ENCODE measurements at places on chromosomes 3 and 15.

DNA sequence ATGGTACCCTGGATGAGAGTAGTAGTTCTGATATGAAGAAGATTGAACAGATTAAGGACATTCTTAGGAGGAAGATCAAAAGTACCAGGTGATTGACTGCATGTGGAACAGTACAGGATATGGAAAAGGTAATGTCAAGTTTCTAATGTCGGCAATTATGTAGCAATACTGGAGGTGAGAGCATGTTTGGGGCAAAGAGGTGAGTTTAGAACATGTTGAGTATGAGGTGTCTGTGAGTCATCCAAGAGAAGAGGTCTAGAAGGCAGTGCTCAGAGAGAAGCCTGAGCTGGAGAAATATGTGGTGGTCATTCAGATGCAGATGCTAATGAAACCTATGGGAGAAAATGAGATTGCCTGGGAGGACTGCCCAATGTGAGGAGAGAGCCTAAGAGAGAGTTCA is 305.6 kb downstream of the ZBTB20 start:
- no peak for DNase-seq

DNA sequence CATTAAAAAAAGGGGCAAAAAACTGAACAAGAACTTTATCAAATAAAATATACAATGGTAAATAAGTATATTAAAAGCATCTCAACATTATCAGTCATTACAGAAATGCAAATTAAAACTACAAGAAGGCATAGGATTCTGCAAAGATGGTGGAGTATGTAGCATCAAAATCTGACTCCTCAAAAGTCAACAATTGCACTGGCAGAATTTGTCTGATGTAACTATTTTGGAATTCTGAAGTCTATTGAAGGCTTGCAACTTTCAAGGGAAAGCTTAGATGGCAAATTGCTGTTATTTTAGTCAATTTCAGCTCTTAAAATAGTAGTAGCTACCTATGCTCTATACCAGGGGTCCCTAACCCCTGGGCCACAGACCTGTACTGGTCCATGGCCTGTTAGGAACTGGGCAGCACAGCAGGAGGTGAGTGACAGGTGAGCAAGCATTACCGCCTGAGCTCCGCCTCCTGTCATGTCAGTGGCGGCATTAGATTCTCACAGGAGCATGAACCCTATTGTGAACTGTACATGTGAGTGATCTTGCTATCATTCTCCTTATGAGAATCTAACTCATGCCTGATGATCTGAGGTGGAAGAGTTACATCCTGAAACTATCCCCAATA is 107.6 kb downstream of the TGFBR2 start:
- DNase-seq = no peak

- no peak for DNase-seq
Measured at GRCh38 chr3:188950832-188951489, 220.8 kb upstream of the TPRG1 start.

DNA sequence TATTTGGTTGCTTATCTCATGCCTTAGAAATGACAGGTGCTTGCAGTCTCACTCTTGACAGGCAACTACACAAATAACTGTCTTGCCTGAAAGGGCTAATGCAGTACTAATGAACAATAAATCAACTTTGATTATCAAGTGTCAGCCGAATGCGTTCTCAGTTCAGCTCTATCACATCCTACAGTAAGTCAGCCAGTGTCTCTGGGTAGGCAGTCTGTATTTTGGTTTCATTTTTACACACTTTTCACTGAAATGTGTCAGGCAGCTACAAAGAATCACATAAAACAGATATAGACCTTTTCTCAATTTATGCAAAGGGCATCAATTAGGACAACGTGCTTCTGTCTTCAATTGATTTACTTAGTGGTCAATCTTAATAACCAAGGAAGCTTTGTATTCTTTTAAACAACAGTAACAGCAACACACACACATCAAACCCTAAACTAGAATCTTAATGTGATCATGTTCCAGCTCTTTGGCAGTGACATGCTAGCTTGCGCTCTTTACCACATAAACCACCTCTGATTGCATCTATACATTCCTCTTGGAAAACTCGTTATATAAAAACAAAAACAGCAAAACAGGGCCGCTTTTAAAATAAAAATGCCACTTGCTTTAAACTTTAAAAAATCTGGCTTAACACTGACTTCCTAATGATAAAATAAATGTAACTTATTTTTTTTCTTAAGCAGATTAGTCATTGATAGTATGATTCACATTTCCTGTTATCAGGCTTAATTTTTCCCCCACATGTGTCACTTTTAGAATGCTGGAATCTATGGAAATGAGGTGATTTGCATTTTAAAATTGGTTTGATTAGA is 520.4 kb downstream of the FOXP1 start:
- DNase-seq = no peak

DNA sequence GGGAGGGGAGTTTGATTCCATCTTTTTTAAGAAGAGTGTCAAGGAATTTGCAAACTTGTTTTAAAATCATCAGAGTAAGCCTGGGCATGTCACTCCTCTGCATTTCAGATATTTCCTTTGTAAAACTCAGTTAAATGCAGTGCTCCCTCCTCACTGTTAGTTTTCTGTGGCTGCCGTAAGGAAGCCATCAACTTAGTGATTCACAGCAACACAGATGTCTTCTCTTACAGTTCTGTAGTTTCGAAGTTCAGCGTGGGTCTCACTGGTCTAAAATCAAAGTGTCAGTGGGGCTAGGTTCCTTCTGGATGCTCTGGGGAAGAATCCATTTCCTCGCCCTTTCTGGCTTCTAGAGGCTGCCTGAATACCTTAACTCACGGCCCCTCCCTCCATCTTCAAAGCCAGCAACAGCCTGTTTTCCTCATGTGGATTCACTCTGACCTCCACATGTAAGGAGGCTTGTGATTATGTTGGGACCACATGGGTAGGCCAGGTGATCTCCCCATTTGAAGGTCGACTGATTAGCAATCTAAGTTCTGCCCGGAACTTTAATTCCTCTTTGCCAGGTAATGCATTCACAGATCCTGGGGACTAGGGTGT is 12.4 kb downstream of the ISG20 start:
- no peak for DNase-seq

DNA sequence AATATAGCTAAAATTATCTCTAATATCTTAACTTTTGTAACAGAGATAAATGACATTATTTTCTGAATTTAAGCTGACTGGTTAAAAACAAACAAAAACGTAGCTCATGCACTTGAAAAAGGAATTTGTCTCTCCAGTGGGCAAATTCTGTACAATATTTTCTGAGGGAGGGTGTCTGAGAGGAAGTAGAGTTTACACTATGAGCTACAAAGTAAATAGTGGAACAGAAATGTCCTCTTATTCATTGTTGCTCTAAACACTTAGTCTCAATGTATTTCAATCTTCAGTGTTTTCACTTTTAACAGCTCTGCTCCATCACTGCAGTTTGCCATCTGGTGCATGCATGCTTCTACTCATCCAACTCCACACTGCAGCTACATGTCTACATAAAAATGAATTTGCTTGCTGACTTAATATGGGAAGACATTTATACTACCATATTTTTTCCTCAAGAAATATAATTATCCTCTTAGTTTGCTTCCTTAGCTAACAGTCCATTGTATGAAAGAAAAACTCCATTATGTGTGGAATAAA is 817.4 kb upstream of the LMCD1 start:
- no peak for DNase-seq

DNA sequence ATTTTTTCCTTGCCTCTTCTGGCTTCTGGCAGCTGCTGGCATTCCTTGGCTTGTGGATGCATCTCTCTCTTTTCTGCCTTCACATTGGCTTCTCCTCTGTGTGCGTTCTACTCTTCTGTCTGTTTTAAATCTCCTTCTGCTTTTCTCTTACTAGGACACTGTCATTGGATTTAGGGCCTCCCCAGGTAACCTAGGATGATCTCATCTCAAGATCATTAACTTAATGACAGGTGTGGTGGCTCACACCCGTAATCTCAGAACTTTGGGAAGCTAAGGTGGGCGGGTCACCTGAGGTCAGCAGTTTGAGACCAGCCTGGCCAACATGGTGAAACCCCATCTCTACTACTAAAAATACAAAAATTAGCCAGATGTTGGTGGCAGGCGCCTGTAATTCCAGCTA is 40.9 kb upstream of the ULK4 start:
- no peak for DNase-seq

DNA sequence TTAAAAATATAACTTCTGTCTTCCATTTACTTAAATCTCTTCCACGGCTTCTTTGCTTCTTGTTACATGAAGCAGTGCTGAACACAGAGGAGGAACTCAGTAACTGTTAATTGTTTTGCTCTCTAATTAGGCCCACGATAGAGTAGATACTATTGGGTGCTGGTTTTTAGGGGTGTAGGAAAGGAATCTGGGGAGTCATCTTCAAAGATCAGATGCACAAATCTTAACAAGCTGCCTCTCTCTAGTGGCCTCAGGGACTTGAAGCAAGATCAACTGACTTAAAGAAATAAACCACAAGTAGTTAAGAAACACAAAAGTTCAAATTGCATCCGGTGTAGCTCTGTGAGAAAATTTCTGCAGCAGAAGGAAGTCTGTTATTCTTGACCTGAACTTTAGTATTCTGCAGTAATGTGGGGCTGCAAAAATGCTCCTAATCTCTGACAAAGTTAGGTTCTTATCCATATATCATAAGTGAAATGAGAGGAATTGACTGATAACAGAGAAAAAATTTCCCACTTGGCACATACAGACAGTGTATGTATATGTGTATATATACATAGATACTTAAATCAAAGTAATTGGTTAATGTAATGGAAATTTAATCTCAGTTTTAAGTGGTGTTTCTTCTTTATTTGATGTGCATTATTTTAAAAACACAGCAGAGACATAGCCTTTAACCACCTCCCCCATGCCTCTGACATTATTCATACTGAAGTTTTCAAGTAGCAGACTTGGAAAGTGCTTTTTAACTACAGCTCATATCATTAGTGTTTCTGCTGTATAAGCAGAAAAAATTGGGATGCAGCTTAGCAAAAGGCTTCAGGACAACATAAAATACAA is 51.8 kb downstream of the CHST2 start:
- DNase-seq = no peak

- DNase-seq = no peak
Measured at GRCh38 chr3:72932416-72932815, 44.6 kb downstream of the GXYLT2 start.

DNA sequence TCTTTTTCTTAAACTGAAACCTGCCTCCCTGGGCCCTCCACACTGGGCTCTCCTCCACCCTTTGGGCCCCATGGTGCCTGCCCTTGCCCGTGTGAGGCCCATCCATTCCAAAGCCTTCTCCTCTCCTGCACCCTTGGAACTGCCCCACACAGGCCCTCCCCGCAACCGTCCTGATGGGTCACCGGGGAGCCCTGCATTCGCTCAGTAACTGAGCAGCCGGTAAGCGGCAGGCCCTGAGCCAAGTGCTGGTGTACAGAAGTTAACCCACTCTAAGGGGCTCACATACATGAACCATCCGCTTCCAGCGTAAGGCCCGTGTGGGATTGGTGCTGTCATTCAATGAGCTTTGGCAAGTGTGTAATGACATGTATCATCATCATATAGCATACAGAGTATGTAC is 5.4 kb upstream of the LRRC15 start:
- no peak for DNase-seq

DNA sequence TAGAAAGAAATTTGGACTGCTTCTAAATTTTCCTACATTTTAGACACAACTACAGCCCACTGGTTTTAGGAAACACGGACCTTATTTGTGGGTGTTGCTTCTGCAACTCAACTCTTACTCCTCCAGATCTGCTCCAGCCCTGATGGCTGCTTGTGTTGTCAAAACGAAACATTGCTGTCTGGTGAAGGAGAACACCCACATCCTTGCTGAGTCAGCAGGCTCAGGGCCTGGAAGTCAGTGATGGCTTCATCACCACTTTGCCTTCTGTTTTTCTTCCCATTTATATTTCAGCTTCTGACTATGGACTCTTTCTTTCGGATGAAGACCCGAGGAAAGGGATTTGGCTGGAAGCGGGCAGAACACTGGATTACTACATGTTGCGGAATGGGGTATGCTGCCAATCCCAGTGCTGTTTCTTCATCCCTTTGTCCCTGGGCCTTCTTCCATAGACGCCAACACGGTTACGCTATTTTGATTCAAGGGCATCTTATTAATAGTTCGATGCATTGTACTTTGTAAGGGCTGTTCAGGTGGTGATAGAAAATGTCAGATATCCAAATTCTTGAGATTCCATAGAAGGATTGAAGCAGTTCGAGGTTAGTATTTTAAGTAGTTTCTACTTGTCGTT is 392.6 kb upstream of the TPM1 start:
- no peak for DNase-seq

DNA sequence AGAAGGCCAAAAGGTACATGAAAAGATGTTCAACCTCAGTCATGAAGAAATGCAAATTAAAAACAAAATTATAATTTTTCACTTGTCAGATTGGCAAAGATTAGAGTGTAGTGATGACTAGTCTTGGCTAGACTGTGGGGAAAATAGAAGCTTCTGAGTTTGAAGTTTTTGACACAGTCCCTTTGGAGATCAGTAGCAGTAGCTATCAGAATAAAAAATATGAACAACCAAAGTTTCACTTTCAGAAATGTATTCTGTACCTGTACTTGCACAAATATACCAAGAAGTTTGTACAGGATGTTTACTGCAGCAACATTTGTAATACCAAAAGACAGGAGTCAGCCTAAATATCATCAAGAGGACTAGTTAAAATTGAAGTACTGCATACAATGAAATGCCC is 14.1 kb downstream of the ATP2C1 start:
- no peak for DNase-seq

GRCh38 chr15:87403973-87404372 is 852.6 kb downstream of the NTRK3 start:
- no peak for DNase-seq

- DNase-seq = no peak
Measured at GRCh38 chr15:31523655-31524049, 197.0 kb downstream of the KLF13 start.

- no peak for DNase-seq
Measured at GRCh38 chr3:68699541-68699940, 232.8 kb downstream of the TAFA4 start.

DNA sequence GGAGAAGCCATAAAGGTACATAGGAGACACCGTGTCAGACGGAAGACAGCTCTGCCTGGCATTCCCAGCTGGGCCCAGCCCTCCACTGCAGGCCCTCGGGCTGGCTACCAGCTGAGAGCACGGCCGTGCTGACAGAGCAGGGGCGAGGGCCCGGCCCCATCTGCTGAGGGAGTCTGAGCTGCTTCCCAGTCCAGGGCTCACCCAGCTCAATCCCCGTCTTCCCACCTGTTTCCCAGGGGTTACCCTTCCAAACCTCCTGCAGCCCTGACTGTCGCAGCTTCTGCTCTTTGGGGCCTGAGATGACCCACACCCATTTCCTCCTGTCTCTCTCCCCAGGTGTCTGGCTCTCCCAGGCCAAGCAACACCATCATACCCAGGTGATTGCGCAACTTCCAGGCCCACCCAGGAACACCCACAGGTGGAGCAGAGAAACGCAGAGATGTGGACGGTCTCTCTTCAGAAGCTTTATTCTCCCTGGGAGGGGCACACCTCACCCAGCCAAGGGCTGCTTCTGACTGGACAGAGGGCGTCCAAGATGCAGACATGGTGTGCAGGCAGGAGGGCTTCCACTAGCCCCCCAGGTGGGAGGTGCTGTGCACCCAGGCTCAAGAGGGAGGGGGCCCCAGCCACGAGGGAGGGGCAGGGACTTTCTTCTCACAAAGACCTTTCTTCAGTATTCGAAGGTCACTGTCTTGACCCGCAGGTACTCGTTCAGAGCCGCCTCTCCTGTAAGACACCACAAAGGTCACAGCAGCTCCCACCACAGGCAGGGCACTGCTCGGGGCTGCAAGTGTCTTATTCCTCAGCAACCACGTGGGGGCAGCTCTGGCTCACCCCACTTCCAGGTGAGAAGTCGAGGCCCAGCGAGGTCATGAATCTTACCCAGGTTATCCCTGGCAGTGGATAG is 19.4 kb upstream of the SLC41A3 start:
- DNase-seq = no peak

Data from germinal center (tissue), 1 donor.